RWPE2 (cell line): ENCODE measurements at places on chromosomes 12 and 14.

- DNase-seq: peak; percentile 75
Observed at GRCh38 chr14:73250781-73251500, 13.6 kb downstream of the PAPLN start.

DNA sequence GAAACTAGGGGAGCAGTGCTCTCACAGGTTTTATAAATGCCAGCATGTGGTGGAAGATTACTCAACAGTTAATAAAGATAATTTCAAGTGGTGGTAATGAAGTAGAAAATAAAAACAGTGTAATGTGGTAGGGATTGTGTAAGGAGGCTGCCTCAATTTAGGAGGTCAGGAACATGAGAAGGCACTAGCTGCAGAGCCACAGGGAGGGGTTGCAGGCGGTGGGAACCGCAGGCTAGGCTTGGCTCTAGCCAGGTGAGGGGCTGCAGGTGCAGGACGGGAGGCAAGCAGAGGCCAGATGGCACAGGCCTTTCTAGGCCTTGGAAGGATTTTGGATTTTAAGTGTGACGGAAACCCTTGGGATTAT, 768 bp downstream of the METTL25 start:
- no peak for DNase-seq

DNA sequence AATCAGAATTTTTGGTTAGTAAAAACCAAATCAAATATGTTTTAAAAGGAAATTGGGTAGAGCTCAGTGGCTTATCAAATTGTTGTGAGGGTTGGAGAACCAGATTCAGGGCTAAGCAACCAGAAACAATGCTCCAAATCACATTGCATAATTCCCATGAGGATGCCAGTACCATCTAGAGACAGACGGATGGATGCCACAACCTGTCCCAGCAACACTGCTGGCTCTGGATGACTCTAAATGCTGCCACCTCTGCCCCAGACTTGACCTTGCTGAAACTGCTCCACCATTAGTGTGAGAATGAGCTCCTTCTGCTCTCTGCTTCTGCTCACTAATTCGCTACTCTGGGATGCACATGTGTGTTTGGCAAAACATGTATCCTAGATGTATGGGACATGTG, 43.9 kb downstream of the FRS2 start:
- DNase-seq: no peak

GRCh38 chr12:52060498-52061177, 9.1 kb upstream of the ATG101 start:
- no peak for DNase-seq

GRCh38 chr12:100544165-100544564, 29.3 kb upstream of the GAS2L3 start:
- no peak for DNase-seq

- no peak for DNase-seq
Observed at GRCh38 chr12:77999074-77999715, 168.5 kb downstream of the NAV3 start.

- no peak for DNase-seq
Observed at GRCh38 chr12:114776731-114777442, 92.9 kb upstream of the TBX3 start.

GRCh38 chr14:72736786-72737559, 156.9 kb downstream of the DPF3 start:
- no peak for DNase-seq

- no peak for DNase-seq
Observed at GRCh38 chr12:42144158-42144407, 591 bp downstream of the GXYLT1 start.

GRCh38 chr12:20620261-20620660, 74.9 kb upstream of the SLCO1C1 start:
- DNase-seq: no peak

- no peak for DNase-seq
Observed at GRCh38 chr12:93960521-93960920, 187.9 kb upstream of the PLXNC1 start.

GRCh38 chr14:71932229-71932981, at the start of gene RGS6:
Gene RGS6 (plus strand): TSS chr14:71932429.
- no peak for DNase-seq

- peak; percentile 81 for DNase-seq
Observed at GRCh38 chr12:124625867-124626675, 58.7 kb upstream of the NCOR2 start.

- no peak for DNase-seq
Observed at GRCh38 chr12:105292705-105293104, 37.8 kb upstream of the C12orf75 start.

DNA sequence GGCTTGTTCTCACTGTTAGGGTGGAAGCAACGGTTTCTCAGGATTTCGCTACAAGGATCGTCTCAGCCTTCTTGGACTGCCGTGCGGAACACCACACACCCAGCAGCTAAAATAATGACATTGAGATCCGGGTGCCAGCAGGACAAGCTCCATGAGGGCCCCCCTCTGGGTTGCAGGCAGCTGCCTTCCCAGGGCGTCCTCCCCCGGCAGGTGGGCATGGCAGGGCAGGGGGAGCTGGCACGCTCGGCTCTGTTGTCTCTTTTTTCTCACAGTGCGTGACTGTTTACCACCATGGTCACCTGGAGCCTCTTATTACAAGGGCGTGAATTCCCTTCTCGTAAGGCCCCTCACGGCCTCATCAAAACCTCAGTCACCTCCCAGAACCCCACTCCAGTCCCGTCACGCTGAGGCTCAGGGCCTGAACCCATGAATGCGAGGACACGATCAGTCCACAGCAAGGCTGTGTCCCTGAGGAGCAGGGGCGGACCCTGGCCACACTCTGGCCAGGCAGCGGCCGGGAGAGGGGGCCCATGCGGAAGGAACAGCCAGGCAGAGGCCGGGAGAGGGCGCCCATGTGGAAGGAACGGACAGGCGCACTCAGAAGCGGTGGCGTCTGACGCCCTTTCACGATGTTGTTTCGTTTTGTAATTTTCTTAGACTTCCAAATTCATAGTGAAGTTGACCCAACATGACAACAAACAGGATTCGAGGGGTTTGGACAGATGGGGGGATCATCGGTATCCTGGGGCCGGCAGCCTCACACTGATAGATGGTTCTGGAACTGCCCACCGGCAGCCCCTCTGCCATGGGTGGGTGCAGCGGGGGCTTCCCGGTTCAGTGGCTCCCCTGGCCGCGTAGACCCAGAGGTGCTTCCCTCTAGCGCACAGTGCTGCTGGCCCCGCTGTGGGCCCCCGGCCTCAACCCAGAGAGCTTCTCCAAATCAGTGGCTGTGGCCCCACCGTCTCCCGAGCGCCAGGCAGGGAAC, 10.0 kb downstream of the LRCOL1 start:
- no peak for DNase-seq

DNA sequence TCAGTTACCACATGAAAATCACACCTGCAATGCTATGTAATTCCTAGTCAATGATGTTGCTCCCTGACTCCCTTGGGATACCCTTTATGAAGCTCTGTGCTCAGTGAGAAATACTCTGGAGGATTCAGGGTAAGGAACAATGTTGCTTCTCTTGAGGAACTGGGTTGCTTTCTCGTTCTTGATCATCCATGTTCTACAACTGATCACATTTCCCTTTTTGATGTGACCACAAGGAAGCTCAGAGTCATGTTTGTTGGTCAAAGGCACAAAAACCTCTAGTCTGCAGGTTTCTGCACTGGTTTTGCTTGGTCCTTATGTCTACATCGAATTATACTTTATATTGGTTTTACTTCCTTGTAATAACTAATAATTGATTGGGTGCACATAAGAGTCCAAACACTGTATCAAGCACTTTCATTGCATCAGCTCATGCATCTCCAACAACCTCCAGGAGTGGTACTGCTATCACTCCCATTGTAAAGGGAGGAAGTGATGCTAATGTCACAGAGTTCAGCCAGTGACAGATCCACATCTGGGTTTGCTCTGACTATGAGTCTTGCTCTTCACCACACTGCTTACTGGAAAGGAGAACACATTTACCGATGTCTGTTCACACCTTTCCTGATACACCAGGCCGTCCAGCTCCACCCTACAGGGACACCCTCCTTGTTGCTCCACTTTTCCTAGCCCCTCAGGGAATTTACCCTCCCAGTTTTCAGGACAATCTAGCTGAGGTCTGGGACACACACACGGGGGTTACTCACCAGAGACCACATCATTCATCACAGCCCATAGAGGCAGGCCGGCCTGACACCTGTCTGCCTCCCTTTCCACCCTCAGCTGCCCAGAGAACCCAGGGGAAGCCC, 41.0 kb downstream of the CMKLR1 start:
- no peak for DNase-seq

- no peak for DNase-seq
Observed at GRCh38 chr14:22143363-22143762, 445.7 kb downstream of the DAD1 start.

- no peak for DNase-seq
Observed at GRCh38 chr14:71491931-71492330, 440.3 kb upstream of the RGS6 start.

DNA sequence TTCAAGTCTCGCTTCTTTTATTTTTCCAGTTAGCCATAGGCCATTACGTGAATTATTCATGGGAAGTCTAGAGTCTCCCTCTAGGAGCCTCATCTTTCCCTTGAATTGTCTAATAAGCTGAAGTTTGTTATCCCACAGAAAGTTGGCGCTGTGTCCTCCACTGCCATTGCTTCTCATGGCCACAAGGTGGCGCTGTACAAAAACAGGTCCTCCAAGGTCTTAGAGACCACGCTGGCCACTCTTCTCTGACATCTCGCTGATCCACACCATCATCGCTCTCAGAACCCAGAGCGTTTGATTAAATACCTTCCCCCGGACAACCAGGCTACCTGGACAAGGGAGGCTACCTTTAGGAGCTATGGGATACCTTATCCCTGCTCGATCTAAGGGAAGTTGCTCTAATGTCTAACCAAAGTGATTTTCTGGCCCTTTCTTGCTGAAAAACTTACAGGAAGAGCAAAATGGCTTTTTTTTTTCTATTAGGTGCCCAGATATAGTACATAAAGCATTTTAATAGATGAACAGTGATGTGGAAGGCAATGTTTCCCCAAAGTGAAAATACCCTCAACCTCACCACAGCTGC, 110.0 kb downstream of the CCDC60 start:
- DNase-seq: no peak

DNA sequence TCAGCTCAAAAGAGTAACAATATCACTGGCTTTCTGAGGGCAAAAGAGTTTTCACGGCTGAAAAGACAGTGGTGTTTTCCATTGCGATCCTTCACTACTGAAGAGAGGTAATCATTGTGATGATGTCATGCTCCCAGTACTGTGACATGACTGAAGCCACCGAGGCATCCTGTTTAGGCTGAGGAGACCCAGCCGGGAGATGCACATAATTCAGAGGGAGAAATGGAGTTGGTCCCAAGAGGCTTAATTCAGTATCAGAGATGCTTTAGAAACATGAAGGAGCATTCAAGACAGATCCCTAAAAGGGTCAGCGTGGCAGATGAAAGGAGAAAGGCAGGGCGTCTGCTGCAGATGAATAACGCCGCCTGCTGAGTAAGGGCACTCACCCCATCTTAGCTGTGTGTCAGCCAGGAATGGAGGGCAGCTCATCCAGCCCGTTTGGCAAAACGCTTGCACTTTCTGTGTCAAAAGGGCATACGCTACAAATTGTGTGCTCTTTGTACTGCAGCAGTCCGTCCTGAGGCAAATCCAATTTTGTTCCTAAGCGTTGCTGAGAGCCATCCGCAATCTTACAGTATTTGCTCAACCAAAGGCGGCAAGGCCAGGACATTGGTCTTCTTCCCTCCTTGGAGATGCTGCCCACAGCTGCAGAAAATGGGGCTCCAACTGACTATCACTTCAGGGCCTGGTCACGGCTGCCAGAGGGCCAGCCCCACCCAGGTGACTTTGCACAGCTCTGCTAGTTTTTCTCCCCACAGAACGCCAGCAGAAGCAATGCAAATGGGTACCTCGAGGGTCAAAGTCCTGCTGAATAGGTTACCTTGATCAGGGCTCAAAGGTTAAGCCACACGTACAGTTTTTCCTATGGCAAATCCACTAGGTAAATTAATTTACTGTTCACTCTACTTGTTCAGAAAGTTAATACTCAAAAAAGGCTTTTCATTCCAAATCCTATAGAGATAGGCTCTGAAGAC, 23.5 kb downstream of the CCDC92 start:
- DNase-seq: no peak

DNA sequence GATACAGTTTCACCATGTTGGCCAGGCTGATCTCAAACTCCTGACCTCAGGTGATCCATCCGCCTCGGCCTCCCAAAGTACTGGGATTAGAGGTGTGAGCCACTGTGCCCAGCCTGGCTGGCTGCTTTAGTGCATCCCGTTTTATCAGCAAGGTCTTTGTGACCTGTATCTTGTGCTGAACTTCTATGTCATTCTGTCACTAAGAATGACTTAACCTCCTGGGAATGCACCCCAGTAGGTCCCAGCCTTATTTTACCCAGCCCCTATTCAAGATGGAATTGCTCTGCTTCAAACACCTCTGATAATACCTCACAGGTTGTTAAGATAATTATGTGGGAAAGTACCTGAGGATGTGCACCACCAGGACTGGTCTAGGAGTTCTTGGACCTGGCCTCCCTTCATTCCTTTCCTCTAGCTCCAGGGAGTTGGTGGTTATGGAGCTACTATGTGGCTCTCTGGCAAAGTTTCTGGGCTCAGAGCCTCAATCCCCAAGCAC, 26.1 kb upstream of the JPH4 start:
- no peak for DNase-seq

- DNase-seq: no peak
Observed at GRCh38 chr14:90091393-90091792, 29.6 kb downstream of the KCNK13 start.

- DNase-seq: no peak
Observed at GRCh38 chr14:34128665-34129064, 177.8 kb upstream of the EGLN3 start.

DNA sequence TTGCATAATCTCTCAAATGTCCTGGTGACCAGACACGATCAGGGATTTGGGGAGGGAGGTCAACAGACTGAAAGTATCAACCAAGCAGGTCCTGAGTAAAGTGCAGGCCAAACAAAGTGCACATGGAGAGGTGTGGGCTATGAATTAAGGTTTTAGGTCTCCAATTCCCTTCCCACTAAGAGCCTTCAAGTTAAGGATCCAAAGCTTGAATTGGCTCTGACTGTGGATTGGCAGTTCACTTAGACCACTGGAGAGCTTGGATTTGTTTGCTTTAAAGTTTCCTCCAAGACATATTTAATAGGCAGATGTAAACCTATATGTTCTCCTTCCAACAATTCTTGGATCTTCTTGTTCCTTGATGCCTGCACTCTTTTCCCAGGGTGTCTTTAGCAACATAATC, 129.6 kb upstream of the IGF1 start:
- DNase-seq: no peak

- no peak for DNase-seq
Observed at GRCh38 chr12:62705846-62706245, 229.1 kb downstream of the PPM1H start.

GRCh38 chr12:67526129-67526528, 122.4 kb upstream of the DYRK2 start:
- DNase-seq: no peak

DNA sequence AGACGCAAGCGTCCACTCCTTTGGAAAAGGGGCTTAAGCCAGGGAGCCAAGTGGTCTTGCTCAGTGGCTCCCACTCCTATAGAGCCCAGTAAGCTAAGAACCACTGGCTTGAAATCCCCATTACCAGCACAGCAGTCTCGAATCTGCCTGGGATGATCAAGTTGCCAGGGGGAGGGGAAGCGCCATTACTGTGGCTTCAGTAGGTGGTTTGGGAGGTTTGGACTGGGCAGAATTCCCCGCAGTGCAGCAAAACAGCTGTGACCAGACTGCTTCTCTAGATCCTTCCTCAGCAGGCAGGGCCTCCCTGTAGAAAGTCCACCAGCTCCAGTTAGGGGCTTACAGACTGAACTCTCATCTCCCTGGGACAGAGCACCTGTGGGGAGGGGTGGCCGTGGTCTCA, 115.4 kb downstream of the TMEM117 start:
- no peak for DNase-seq
